H1 (cell line): ENCODE measurements at places on chromosomes 1 and 21. TPM values are rescaled to one million over a fixed set of nuclear protein-coding genes. Genes with fewer than 3 reads are reported as not detected.
A peak's percentile ranks its signal among the peaks of the same experiment; 100 is the strongest.

NME7 gene
- total RNA-seq, result 26.8 and 28.5 TPM in 2 replicates

GJA9 gene
- total RNA-seq, result not detected in 2 replicates

IGSF9 gene
- 28.1 and 29.2 TPM in 2 replicates for total RNA-seq

- no peak overlapping the region for H3K27ac ChIP-seq
- no peak overlapping the region for H3K4me3 ChIP-seq
- DNase-seq, result no peak
- no peaks in the 10 kb centered on the region for H3K4me1 ChIP-seq
- no peaks in the 10 kb centered on the region for H3K36me3 ChIP-seq
These were observed 70.4 kb upstream of the CD55 start for GRCh38 chr1:207251066-207251465.

DNA sequence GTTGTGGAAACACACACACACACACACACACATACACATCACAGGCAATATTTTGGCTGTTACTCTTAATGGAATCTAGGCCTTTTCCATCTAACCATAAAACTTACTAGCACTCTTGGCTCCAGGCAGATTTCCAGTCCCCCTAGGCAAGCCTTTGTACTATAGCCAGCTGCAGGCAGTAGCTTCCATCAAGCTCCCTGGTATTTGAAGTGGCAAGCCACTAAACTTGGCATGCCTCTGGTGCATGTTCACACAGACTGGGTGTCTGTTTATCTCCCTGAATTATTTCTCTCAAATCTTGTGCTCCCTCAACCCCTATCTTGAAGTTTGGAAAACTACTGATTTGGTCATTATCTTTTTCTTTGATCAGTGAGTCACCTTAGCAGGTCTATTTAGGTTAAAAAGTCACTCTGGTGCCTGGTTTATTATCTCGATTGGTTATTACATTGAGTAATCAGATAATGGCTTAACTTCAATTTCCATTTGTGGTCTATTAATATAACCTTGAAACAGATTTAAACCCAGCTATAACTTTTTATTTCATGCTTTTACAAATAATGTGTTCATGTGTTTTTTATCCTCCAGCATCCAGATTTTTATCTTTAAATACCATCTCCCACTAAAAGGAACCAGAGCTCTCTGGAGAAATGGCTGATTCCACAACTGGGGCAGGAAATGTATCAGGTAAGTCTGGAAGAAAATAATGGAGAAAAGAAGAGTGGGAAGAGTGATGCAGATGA, 2.7 kb upstream of the RBM15 start:
- peaks cover 8% of the 10 kb centered on the region for H3K36me3 ChIP-seq
- DNase-seq, result no peak
- no peaks in the 10 kb centered on the region for H3K27me3 ChIP-seq
- H3K4me3 ChIP-seq, result no peak overlapping the region
- peaks cover 8% of the 10 kb centered on the region for H3K4me1 ChIP-seq

DNA sequence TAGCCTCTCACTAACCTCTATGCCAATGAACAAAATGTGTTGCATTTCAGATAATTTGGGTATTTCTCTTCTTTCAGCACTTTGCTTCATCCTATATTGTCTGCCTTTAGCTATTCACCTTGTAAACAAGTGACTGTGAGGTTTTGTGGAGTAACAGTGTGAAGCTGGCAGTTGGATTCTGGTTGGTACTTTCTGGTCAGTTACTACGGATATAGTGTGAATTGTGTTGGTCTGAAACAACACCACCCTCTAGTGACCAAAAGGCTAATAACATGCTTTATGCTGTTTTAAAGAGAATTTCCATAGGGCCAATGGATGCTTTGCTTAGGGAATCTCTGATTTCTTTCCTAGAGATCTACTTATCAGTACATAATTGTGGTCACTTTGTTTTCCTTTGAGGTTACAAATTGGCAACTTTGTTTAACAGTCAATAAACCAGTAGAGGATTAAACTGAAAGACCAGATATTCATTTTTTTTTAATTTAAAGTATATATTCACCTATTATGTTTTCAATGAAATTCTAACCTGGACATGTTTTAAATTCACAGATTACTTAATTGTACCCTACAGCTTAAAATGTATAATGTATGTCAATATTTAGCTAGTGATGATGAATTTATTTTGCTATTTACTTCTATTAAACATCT, 2.5 kb upstream of the PTGER3 start:
- H3K4me1 ChIP-seq, result no peaks in the 10 kb centered on the region
- no peaks in the 10 kb centered on the region for H3K36me3 ChIP-seq
- H3K4me3 ChIP-seq, result no peak overlapping the region
- peaks cover 28% of the 10 kb centered on the region for H3K27me3 ChIP-seq
- no peak for DNase-seq

- peaks cover 7% of the 10 kb centered on the region; the same call in 1 of the 2 replicates for H3K36me3 ChIP-seq
- no peaks in the 10 kb centered on the region for H3K27me3 ChIP-seq
- peaks cover 5% of the 10 kb centered on the region for H3K4me1 ChIP-seq
- H3K27ac ChIP-seq, result no peak overlapping the region
- no peak overlapping the region for H3K4me3 ChIP-seq
- no peak for DNase-seq
These were observed 44.2 kb downstream of the TMEM53 start for GRCh38 chr1:44630116-44630515.

GRCh38 chr1:192952646-192953045, 106.5 kb downstream of the UCHL5 start:
- no peaks in the 10 kb centered on the region for H3K27me3 ChIP-seq
- no peak overlapping the region for H3K27ac ChIP-seq
- no peak overlapping the region for H3K4me3 ChIP-seq
- H3K36me3 ChIP-seq, result no peaks in the 10 kb centered on the region

GRCh38 chr1:31934706-31935629, 3.2 kb downstream of the PTP4A2 start:
- no peaks in the 10 kb centered on the region for H3K36me3 ChIP-seq
- H3K27ac ChIP-seq, result no peak overlapping the region
- DNase-seq, result no peak
- H3K4me1 ChIP-seq, result peaks cover 16% of the 10 kb centered on the region; the same call in 1 of the 2 replicates

DNA sequence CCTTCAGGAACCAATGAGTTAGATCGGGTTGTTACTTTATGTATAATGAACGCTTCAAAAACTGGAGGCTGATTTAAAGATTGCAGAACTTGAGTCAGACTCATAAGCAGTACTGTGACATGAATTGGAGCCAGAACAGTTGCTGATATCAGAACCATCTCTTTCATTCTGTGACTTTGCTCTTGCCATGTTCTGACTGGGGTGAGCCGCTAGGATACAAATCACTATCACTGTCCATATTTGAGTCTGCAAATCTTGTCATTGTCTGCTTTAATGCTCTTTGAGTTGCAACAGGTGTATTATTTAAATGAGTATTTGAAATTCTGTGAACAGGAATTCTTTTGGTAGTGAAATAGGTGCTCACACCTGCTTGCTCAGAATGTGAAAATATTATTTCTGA, 52.5 kb downstream of the LRIG2 start:
- no peaks in the 10 kb centered on the region; the same call in 1 of the 2 replicates for H3K4me1 ChIP-seq
- DNase-seq, result no peak
- no peak overlapping the region for H3K27ac ChIP-seq

- H3K36me3 ChIP-seq, result no peaks in the 10 kb centered on the region
- no peak overlapping the region for H3K4me3 ChIP-seq
- no peaks in the 10 kb centered on the region for H3K27me3 ChIP-seq
- DNase-seq, result no peak
- no peak overlapping the region for H3K27ac ChIP-seq
These were observed 131.3 kb downstream of the NTPCR start for GRCh38 chr1:233081735-233082134.

DNA sequence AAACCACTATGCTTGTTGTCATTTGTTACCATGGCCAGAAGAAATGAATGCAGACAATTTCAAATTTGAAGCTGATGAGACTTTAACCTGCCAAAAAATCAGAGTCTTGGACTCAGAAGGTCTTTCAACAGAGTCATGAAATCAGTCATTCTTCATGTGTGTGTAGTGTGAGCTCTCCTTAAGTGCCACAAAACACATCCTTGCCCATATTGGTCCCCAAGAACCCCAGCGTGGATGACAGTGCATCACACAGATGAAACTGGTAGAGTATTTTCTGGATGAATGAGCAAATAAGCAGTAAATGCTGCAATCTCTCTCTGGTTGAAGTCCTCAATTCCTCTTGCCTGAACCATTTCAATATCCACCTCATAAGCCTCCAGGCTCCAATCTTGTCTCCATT, 28.7 kb upstream of the ETS2 start:
- H3K4me1 ChIP-seq, result no peaks in the 10 kb centered on the region
- H3K4me3 ChIP-seq, result no peak overlapping the region
- H3K27ac ChIP-seq, result no peak overlapping the region
- DNase-seq, result no peak

DNA sequence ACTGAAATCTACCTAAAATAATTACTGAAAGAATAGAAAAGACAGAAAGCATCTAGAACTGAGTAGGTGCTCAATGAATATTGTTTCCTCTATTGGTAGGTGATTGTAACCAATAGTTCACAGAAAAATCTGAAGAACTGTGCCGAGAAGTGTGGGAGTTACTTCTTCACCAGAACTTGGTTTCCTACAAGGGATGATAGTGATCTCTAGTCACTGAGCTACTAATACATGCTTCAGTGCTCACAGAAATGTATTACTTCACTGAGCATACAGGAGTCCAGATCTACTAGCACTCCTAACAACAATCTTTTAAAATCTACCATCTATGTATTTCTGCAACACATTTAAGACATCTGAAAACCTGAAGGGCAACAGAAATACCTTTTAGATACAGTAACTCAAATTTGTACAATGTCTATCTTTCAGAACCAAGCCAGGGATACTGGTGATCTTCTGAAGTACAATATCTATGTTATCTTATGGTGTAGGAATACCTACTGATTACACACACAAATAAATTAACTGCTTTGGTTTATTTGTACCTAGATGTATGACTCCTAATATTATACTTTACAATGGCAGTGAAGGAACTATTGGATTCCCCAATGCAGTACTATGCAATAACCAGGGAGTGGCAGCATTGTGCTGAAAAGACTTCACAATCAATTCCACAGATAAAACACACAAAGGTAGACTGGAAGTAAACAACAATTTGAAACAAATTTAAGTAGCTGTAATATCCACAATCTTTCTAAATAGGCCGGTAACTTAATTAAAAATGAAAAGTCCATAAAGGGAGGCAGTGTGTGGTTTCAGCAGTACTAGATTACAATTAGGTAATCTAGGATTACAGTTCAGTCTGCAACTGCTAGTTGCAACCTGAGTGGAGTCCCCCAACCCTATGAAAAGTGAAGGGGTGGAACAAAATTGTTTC, 243.0 kb downstream of the SLC45A1 start:
- H3K27me3 ChIP-seq, result no peaks in the 10 kb centered on the region
- peaks cover 8% of the 10 kb centered on the region; the same call in 1 of the 2 replicates for H3K36me3 ChIP-seq
- no peak for DNase-seq
- H3K4me1 ChIP-seq, result peaks cover 5% of the 10 kb centered on the region; the same call in 1 of the 2 replicates
- H3K4me3 ChIP-seq, result no peak overlapping the region

GRCh38 chr1:153608742-153609584, 4.0 kb downstream of the S100A16 start:
- no peaks in the 10 kb centered on the region for H3K27me3 ChIP-seq
- H3K4me1 ChIP-seq, result peaks cover 35% of the 10 kb centered on the region
- no peak overlapping the region for H3K27ac ChIP-seq
- DNase-seq, result peak; percentile 41
- H3K4me3 ChIP-seq, result no peak overlapping the region

GRCh38 chr1:156560585-156561163, 11.7 kb downstream of the IQGAP3 start:
- peaks cover 13% of the 10 kb centered on the region; the same call in 1 of the 2 replicates for H3K36me3 ChIP-seq
- DNase-seq, result no peak
- no peak overlapping the region for H3K27ac ChIP-seq
- H3K4me3 ChIP-seq, result no peak overlapping the region

DNA sequence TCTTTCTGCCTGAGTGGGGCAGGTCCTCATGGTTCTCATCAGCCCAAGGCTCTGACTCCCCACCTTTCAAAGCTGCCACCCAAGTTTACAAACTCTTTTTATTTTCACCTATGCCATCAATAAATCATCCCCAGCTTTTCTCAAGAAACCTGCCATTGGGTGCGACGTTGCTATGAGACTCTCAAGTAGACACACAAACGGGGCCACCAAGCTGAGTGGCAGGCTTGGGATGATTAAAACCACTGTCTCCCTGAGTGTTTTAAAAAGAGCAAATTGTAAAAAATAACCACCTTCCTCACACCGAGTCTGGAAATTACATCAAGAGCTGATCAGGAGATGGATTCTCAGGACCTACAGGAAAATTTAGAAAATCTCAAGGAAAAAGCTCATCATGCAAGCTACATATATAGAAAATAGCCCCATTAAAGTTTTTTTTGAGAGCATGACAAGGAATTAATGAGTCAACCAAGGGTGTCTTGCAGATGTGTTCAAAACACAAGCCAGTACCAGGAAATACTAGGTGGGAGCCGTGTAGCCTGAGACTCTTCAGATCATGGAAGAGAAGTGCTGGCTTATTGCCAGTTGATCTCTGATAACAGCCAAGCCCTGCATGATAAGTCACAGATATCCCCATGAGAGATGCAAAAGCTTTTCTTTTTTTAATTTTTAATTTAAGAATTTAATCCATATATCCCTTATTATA, 158.4 kb upstream of the BACE2 start:
- no peak for DNase-seq
- H3K27me3 ChIP-seq, result no peaks in the 10 kb centered on the region
- no peak overlapping the region for H3K27ac ChIP-seq

GRCh38 chr1:180178511-180179161, 24.0 kb downstream of the QSOX1 start:
- no peaks in the 10 kb centered on the region for H3K4me1 ChIP-seq
- no peaks in the 10 kb centered on the region for H3K27me3 ChIP-seq

DNA sequence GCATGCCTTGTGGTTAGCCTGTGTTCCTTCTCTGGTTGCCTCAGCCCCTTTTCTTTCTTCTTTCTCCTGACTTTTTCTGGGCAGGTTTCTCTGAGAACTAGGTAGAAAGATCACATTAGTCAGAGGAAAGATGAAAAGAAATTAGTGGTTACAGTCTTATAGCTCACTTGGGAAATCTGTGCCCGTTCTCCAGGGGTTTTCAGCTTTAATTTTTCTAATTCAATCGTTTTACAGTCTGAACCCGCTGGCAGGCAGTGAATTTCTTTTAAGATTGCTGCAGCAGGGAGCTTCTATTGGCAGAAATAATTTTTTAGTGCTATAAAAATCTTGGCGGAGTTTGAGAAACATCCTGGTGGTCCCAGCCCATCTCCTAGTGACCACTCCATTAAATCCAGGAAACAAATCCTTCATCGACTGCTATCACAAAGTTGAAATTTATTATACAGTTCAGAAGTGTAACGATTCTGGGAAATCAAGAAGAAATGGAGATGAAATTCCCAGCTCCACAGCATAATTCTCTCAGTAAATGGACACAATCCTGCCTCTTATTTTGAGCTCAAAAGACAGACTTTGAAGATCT, 113.1 kb downstream of the PCP4 start:
- no peak for DNase-seq
- H3K4me3 ChIP-seq, result no peak overlapping the region
- H3K27ac ChIP-seq, result no peak overlapping the region
- H3K27me3 ChIP-seq, result no peaks in the 10 kb centered on the region
- no peaks in the 10 kb centered on the region for H3K36me3 ChIP-seq
